ENCODE measurements at places on chromosomes 2 and 18.

DNA sequence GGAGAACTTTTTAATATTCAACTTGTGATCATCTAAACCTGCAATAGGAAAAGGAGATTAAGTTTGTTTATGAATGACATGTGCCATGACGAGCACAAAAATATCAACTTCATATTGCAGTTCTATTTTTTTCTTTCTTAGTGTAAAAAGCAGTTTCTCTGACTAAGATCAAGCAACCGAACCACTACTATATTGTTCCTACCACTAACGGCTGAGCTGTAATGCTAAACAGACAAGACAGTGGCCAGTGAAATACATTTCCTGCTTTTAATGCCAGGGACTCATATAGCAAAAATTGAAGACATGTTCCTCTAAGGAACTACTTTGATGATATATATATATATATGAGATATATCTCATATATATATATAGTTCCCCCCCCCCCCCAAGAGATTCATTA, 1705.6 kb upstream of the TMEFF2 start:
- DNase-seq = no peak

GRCh38 chr2:60213865-60214625, 339.4 kb downstream of the BCL11A start:
- peak; percentile 3 for DNase-seq

DNA sequence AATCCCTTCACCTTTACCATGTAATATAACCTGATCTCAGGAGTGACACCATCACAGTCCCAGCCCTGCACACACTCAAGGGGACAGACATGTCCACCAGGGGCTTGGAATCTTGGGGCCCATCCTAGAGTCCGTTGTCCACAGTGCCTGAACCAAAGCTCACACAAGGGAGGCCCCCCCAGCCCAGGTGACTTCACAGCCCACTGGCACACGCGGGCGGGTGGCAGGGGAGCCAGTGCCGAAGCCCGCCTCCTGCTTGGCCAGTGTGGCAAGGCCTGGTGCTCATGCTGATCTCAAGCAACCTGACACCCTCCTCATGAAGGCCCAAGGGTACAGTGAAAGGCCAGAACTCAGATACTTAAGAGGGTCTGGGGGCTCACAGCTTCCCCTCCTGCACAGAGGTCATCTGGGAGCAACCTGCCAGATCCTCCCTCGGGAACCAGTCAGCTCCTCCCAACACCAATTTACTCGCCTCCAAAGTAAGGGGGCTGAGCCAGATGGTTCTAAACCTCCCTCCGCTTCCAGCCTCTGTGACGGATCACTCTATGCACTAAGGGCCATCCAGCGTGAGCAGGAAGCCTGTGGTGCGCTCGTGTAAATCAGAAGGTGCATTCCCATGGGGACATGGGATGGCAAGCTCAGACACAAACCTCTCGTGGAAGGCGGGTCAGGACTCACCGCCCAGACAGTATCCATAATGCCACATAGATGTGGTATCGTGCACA, 3.2 kb upstream of the RAB17 start:
- no peak for DNase-seq

DNA sequence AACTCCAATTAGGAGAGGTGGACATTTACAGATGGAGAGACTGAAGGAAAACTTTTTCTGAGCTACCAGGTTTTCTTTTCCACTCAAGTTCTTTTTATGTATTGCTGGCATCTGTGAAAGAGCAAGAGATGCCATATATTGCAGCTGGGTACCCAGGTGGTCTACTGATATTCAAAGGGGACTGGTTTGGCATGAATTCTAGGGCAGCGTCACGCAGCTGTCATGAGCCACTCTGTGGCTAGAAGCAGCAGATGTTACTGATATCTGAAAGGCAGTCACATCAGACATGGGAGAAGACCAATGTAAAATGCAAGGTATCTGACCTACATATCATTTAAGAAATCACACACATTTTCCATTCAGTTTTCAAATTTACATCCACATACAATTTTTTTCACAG, 408.8 kb downstream of the GALNT13 start:
- DNase-seq = no peak

DNA sequence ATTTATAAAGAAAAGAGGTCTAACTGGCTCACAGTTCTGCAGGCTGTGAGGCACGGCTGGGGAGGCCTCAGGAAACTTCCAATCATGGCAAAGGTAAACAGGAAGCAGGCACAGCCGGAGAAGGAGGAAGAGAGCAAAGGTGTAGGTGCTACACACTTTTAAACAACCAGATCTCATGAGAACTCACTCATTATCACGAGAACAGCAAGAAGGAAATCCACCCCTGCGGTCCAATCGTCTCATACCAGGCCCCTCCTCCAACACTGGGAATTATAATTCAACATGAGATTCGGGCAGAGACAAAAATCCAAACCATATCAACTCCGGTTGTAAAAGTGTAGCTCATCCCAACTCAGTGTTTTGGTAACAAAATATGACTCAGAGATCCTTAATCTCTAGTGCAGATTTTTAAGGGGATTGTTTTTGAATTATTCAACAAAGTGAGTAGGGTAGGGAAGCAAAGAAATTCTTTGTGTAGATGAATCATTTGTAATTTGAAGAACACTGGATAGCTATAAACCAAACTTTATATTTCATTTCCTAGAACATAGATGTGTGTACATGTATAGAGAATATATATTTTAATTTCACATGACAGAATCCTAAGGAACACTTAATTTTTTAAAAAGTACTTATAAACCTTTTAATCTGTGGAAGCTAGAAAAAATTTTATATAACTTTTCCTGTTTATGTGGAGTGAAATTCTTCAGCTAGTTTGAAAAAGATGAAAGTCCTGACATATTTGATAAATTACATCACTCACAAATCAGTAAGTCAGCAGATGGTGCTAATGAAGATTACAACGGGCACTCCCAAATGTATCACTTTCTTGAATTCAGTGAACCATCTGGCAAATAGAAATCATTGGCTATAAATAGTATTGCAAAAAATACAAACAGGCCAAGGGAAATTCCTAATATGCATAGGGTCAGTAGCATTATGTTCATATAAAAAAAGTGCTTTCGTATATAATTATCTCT, 130.1 kb downstream of the OLA1 start:
- no peak for DNase-seq

DNA sequence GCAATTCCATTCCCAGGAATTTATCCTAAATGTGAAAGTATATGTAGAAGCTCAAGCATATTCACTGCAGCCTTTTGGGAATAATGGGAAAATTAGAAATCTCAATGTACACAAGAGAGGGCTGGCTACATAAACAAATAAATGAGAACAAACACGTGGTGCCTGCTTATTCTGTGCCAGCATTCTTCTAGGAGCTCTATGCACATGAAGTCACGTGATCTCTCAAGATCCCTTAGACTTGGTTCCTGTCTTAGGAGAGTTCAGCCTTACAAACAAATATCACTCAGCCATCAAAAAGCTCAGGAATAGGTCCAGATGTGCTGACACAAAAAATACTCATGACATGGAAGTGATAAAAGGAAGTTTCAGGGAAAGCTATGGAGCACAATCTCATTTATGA, 92.9 kb upstream of the SP3 start:
- no peak for DNase-seq

DNA sequence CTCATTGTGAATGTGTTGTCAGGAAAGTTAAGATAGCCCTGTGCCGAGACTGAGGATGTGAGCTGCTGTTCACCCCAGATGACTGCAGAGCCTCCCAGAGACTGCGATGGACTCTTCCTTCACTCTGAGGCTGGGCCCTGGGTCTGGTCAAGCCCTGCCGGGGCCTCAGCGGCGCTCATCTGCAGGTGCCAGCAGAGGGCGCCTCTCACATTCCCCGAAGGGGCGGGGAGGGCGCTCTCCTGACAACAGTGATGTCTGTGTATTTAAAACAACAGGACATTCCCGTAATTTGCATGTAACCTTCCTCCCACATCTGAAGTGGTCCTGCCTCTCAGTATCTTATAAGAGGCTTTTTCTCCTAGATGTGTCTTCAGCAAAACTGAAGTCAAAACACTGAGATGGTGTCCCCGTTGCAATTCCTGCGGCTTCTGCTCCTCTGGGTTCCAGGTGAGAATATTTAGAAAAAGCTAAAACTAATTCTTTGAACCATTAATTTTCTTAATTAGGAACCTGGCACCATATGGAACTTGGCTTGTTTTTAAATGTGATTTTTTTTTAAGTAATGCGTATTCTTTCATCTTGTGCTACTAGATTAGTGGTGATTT, 1377.9 kb downstream of the RPIA start:
- peak; percentile 1 for DNase-seq

- no peak for DNase-seq
Observed at GRCh38 chr18:6842081-6842480, 112.6 kb downstream of the ARHGAP28 start.

DNA sequence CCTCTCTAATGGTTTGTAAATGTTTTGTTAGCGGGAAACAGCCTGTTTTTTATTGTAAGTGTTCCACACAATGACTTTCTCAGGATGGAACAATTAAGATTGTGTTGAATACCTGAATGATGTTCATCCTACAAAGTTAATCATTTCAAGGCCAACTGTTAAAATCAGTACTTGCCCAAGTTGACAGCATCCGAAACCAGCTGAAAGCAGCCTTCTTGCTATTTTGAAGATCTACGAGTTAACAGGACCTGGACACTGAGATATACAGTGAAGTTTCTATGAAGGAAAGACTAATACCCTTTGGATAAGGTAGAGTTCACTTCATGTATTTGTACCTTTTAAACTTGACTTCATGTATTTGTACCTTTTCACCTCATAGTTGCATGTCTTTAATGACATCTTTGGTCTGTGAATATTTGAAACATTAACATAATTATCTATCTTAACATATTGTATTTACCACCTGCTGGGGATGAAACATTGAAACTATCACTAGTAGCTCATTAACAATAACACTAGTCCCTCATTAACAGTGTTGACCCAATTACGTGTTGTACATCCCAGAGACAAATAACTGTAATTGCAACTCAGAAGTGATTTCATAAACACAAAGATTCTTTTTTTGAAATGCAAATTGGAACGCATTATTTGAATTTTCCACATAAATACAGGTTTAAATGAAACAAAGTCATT, 556.0 kb upstream of the MEX3C start:
- no peak for DNase-seq

DNA sequence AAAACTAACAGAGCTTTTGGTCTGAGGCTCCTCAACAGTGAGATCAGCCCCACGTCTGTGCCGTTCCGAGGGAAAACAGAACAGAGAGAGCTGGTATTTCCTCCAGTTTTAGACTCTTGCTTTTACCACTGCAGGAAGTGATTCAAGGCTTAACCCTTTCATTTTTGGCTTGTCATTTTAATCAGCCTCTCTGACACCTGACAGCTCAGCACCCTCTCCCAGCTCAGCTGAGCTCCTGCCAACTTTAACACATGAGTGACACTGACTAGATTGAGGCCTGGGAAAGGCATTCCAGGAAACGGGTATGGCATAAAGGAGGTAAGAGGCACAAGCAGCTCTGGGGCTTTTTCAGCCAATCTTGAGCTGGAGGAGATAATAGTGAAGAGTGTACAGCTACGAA, 239.4 kb upstream of the SKOR2 start:
- DNase-seq = no peak

GRCh38 chr2:158730621-158731140, 64.4 kb upstream of the DAPL1 start:
- DNase-seq = no peak
